ENCODE measurements at places on chromosomes 12 and 14.
A peak's percentile ranks its signal among the peaks of the same experiment; 100 is the strongest.

DNA sequence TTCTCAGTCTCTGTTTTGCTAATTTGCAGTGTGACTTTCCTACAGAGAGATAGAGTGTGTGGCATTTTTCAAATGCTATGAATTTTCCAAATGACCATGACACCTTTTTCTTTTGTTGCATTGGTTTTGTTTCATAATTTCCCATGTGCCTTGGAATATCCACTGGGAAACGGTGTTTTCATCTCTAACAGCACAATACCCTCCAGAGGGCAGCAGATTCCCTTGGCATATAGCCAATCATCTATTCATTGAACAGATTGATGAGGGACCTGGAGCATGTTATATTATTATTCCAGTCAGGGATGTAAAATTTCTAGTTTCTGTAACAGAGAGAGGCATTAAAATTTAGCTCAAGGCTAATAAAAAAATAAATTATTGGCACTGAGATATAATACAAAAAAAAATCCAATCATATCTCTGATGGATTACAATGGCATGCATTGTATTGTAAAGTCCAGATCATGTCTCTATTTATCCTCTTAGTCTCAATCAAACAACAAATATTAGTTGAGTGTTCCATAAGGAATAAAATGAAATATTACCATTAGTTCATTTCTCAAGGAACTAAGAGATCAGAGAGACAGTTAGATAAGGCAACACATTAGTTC, 29.6 kb upstream of the NTN4 start:
- no peak for DNase-seq

DNA sequence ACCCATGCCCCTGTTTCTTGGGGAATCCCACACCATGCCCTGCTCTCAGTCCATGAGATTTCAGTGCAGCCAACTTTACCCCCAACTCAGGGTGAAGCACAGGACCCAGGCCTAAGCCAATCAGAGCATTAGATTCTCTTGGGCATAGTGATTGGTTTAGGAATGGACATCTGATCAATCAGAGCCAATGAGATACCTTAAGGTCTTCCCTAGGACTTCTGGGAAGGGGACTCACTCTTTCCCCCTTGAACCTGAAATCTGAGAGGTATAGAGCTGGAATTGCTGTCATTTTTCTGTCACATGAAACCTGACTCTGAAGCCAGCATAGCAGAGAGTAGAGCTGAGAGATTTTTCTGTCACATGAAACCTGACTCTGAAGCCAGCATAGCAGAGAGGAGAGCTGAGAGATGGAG, 127.1 kb downstream of the ZFP36L1 start:
- no peak for DNase-seq

DNA sequence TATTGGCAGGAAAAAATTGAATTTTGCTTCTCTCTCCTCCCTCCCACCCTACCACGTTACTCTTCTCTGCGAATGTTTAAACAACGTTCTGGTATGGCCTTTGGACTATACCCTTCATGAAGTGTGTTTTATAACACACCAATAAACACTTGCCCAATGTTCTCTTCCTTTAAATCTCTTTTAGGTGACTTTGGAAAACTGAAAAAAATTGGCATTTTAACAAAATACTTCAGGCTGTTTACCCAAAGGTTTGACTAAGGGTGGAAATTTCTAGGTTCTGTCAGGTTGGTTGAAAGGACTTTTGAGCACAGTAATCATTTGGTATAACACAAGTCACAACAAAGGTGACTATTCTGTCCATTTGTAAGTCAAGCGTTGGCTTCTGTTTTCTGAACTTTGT, 446.8 kb downstream of the AEBP2 start:
- no peak for DNase-seq

DNA sequence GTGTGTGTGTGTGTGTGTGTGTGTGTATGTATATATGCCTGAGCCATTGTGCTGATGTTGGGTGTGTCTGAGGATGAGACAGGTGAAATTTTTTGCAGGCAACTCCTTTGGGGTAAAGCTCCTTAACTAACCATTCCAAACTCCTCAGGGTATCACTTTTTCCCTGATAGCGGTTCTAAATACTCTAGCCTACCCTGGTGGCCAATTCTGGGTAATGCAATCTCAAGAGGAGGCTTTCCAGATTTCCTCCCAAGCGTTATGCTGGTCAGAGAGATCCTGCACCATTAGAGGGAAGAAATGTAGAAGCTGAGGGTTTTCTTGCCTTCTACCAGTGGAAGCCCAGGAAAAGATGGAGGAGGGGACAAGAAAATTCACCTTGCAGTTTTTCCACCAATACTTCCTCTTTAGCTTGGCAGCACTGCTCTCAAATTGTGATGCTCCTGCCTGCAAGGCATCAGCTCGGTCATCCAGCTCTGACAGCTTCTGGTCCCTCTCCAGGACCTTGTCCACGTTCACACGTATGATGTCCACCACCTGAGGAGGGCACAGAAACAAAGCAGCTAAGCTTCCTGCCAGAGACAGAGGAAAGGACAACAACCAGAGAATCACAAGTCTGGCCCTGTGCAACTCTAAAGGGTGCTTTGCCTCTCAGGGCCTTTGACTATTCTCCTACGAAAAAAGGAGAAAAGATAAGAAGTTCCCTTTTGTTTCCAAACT, 4.9 kb downstream of the VAMP1 start:
- DNase-seq: no peak

DNA sequence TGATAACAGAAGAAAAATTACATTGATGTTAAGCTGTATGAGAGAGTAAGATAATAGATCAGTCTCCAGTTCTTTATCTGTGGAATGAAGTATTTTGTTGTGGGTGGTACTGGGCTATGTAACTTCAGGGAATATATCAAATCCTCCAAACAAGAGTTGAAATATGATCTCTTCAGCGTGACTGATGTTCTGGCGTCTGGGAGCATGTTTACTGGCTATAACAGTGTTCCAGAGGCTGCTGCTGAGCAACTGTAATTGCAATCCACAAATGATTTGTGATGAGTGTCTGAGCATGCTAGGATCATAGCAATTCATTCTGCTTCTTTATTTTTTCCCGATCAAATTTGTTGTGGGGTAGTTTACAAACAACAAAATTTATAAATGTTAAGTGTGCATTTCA, 18.6 kb upstream of the CCDC198 start:
- no peak for DNase-seq

GRCh38 chr14:70359076-70359424, 433 bp downstream of the COX16 start:
- DNase-seq: no peak

- DNase-seq: no peak
Measured at GRCh38 chr14:97113339-97113738, 316.2 kb downstream of the VRK1 start.

- no peak for DNase-seq
Measured at GRCh38 chr12:14387219-14387871, 21.9 kb downstream of the ATF7IP start.

- peak; percentile 21 for DNase-seq
Measured at GRCh38 chr12:52007158-52007921, 594 bp downstream of the TAMALIN start.

GRCh38 chr14:78401866-78402265, 231.7 kb downstream of the NRXN3 start:
- no peak for DNase-seq

- no peak for DNase-seq
Measured at GRCh38 chr12:93003531-93004239, 74.6 kb upstream of the EEA1 start.

DNA sequence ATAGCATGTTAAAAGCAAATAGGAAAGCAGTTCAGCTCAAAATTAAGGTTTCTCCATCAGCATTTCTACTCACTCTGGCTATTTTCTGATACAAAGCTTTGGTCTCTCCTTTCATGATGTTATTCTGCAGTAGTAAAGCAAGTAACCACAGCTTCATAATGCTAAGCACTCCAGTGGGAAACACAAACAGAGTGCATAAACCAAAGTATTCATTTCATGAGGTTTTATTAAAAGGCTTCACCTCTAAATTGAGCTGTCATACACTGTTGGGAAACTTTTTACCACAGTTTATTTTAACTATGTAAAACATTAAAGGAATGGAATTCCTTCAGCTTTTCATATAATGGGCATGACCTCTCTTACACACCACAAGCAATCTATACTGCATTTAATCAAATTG, 157.9 kb upstream of the LMO3 start:
- no peak for DNase-seq

DNA sequence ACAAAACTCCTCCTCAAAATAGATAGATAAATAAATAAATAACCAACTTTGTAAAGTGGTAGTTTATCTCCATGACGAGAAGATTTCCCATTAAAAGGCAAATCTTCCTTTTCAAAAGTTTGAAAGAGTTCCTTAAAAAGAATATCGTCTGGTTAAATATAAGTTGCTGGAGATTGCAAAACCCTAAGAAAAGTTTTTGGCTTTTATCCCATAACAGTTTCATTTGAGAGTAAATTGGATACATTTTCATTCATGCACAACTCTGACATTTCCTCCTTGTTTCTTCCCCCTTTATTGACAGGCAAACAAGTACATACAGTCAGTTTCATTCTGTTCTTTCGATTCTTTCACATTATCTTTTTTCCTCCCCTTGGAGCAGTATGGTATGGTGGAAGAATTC, 45.4 kb upstream of the BTG1 start:
- no peak for DNase-seq

GRCh38 chr12:14766649-14767215, 36.5 kb downstream of the WBP11 start:
- DNase-seq: no peak

GRCh38 chr14:24231263-24232120, 675 bp downstream of the NEDD8 start:
- DNase-seq: no peak

DNA sequence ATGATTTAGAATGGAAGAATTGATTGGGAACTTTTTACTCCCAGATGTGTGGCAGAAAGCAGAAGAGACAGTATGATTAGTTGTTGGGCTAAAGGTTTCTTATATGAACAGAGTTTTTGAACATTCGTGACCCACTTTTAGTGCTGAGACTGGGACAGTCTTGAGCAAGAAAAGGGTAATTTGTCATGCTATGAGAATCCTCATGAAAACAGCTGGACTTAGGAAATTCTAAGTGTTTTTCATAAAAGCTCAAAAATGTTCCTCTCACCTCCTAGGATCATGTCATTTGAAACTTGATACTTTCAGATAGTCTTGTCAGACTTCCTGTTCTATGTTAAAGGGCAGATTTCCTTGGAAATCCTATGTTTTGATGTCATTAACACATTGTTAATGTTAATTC, 86.1 kb downstream of the MGAT4C start:
- DNase-seq: no peak

- DNase-seq: no peak
Measured at GRCh38 chr14:94936401-94936892, 166.5 kb upstream of the GSC start.

DNA sequence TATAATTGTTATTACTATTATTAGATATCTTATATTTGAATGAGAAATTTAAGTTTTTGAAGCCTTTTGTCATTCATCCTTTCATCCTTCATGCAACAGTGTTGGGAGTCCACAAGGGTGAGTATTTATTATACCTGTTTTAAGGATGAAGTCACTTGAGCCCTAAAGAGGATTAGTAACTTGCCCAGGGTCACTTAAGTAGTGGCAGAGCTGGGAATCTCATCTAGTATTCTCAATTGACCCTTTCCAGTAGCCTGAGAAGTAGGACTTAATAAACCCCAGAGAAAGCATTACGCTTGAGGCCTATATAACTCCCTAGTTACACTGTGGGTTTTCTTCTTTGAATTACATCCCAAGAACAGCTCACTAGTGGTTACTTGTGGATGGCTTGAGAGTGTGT, 119.8 kb downstream of the SRGAP1 start:
- no peak for DNase-seq

GRCh38 chr12:21786041-21786531, 11.6 kb upstream of the KCNJ8 start:
- no peak for DNase-seq

GRCh38 chr12:24562771-24563431, 386.0 kb downstream of the BCAT1 start:
- DNase-seq: no peak

Data from stimulated activated CD8-positive, alpha-beta memory T cell treated with anti-CD3 and anti-CD28 coated beads, Interleukin-7, amount 100 ng/mL, for 4 hours (primary cell).